AG20443 (cell line): ENCODE measurements at places on chromosomes 4 and X.
A peak's percentile ranks its signal among the peaks of the same experiment; 100 is the strongest.

DNA sequence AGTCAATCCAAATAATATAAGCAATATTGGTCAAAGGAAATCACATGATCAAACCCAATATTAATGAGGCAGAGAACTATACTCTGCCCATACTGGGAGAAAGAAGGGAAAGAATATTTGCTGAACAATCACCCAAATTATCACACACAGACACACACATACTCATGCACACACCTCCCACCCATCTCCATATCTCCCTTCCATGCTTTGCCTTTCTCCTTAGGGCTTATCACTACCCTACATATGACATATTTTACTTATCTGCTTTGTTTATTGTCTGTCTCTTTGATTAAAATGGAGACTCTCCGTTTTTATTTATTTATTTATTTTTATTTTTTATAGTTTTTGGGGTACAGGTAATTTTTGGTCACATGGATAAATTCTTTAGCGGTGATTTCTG lies 112.9 kb upstream of the NHS start:
- DNase-seq = no peak

- DNase-seq = no peak
Observed at GRCh38 chrX:68365341-68365740, 68.0 kb downstream of the OPHN1 start.

- DNase-seq = no peak
Observed at GRCh38 chr4:37054531-37055077, 189.9 kb upstream of the NWD2 start.

DNA sequence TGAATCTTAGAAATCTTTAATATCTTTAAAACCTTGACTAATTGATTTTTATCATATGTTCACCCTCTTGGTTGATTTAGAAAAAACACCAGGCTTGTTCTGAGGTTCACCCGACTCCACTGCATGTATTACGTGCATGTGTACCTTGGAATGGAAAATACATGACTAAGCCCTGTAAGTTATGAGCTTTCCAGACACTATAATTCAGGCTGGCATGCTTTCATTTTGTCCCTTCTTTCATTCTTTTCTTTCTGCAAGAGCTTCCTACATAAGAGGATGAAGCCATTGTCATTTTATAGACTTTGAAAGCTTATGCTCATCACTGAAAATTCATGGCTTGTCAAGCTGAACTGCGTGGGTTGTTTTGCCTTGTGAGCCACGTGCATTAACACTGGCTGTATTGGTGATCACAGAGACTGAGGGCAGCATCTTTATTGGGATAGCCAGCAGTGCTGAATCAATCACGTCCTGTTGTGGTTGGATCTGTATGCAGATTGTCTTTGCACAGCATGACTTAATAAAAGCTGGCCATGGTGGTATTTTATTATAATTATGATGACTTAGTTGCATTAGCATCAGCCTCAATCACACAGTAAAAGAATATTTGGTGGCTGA lies 141.9 kb downstream of the SLIT2 start:
- DNase-seq = no peak

DNA sequence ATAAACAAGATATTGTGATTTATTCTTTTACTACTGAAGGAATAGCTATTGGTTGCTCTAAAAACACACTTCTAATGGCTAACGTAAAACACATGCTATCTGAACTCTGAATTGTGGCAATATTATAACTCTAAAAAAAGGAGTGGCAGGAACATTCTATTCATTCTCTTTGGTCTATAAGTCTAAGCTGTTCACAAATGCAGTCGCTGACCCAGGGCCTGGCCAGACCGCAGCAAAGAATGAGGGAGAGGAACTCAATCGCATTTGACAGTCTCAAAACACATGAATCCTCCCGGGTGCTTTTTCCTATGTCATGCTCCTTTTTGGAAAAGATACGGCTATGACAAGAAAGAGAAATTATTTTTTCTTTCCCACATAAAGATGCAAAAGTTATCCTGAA lies 651.6 kb upstream of the PITX2 start:
- no peak for DNase-seq

- no peak for DNase-seq
Observed at GRCh38 chr4:152920768-152921167, 15.4 kb upstream of the FHDC1 start.

- no peak for DNase-seq
Observed at GRCh38 chr4:6162885-6163284, 37.5 kb downstream of the JAKMIP1 start.

GRCh38 chr4:101291198-101291597 lies 56.1 kb downstream of the PPP3CA start:
- no peak for DNase-seq

DNA sequence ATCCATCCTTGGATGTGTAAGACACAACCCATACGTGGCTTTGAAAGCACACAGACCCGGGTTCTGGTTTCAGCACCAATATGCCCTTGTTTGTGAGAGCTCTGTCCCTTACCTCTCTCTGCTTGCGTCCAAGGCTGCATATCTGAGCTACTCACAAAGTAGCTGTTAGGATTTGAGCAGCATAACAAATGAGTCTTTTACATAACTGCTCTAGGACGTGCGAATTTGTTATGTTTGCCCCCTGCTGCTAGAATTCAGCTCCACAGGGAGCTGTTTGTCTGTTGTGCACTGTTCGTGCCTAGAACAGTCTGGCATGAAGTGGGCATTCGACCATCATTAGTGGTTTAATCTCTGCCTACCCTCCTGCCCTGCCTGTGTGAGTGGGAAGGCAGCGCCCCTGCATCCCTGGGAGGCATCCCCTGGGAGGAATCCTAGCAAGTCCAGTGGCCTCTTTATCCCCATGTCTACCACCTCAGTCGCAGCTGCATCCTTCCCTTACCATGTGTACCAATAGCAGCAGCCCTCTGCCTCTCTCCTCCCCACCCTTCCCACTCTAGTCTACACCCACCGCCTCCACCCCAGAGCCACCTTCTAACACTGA lies 42.1 kb downstream of the SLC2A9 start:
- no peak for DNase-seq

GRCh38 chrX:135572436-135572835 lies 52.0 kb downstream of the INTS6L start:
- no peak for DNase-seq

- no peak for DNase-seq
Observed at GRCh38 chr4:173514641-173515217, 15.3 kb downstream of the HAND2 start.

DNA sequence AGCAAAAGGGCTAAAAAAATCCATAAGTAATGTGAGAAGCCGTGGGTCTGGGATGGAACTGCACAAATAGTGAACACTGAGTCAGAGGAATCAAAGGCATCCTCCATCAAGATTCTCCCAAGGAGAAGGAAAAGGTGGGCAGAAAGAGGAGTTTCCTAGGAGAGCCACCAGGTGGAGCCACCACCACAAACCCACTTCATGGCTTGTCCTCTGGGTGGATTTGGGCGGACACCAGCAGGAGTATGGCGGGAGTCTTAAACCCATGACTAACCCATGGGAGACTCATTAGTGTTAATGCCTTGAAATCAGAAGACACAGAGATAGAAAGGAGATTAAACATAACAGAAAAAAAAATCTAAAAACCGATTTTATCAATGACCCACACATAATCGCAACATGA lies 147.7 kb downstream of the SH3KBP1 start:
- DNase-seq = peak; percentile 75

DNA sequence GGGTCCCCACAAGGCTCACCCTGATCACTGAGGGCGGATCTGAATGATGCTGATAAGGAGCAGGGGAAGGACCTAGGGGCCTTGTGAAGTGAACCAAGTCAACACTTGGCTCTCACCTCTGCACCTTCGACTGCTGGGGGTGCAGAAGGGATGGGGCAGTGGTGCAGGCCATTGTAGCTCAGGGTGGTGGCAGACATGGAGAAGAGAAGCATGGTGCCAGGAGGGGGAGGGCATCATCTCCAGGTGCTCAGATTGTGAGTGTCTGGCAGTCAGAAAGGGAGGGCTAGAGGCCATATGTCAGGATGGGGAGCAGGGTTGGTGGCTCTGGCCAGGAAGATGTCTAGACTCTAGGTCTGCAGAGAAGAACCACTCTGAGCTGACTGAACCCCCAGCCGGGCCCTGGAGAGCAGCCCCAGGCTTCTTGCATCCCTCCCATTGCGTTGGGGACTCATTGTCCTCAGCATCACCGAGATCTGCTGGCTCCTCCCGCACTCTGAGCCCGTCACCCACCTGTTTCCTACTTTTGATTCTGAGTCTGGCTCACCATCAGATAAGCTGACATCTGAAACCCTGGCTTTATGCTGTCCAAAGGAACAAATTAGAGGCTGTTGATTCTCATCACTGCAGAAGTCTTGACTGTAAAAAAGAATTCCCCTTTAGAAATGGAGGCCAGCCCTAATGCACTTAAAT lies 3.8 kb downstream of the APLN start:
- no peak for DNase-seq

DNA sequence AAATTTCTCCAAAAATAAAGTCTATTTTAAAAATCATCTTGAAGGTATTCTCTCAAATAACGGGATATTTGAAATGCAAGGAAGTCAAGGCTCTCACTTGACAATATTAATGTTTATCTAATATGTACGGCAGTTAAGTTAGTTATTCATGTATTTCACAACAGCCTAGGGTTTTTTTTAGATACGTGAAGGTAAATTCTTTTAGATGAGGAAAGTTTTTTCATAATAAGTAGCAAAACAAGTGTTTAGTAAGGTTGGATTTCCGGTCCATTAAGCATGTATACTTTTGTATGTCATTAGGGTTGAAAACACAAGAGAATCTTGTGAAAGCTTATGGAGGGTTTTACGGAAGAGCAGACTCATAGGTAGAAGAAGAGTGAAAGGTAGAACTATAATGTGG lies 273.3 kb downstream of the ANK2 start:
- no peak for DNase-seq

DNA sequence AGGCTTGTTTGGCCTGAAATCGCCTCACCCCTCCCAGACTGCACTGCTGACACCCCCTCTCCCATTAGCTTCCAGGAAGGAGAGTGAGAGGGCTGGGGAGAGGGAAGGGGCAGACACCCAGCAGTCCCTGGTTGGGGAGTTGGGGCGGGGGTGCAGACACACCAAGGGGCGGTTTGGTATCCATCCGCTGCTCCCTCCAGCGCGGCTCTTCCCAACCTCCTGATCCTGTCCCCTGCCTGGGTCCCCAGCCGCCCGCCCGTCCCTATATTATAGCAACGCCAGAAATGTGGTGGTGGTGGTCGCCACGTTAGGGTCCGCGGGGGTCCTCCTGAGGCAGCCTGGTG lies 24.9 kb downstream of the GPRASP3 start:
- no peak for DNase-seq

DNA sequence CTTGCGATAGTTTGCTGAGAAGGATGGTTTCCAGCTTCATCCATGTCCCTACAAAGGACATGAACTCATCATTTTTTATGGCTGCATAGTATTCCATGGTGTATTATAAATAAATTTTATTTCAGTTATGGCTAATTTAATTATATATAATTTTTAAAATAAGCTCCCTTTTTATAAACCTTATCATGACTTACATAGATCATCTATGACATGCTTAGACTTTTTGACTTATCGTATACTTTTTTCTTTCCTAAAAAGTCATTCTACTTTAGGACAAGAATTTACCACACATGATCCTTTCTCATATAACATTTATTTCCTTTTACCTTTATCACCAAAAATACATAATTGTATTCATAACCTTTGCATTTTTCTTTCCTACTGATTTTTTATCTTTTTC lies 376.5 kb downstream of the CCSER1 start:
- no peak for DNase-seq

DNA sequence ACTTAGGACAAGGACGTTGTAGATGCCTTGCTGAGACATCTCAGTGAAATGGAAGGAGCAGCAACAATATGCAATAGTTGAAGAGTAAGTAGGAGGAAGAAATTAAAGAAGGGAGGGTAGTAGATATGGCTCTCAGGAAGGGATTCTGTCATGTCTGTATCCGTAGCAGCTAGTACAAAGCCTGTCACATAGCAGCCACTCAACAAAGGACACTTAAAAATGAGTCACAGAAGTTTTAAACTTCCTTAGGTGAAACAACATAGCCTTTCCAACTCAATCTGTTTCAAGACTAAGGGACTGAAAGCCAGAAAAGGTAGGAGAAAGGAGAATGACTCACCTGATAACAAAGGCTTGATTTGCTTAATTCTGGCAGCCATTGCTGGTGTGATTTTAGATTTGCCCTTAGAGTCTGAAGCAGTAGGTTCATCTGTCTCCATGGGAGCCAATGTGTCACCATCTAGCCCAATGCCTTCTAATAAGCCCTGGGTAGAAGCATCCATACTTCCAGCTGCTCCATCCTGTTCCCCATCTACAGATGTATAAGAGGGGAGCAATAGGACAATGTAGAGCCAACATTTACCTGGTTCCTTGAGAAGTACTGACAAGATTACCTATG lies 86.6 kb downstream of the HUWE1 start:
- no peak for DNase-seq

- peak; percentile 9 for DNase-seq
Observed at GRCh38 chr4:48375651-48376304, 34.4 kb downstream of the SLAIN2 start.

DNA sequence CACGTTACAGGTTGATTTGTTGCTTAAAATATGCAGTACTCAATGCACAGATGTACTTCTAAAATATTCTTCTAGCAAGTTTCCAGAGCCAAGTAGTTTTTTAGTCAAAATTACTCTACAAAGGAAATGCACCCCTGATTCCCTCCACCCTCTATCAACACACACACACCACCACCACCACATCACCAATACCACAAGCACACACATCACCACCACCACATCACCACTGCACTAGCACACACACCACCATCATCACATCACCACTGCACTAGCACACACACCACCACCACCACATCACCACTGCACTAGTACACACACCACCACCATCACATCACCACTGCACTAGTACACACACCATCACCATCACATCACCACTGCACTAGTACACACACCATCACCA lies 105.2 kb upstream of the FRG1 start:
- no peak for DNase-seq

GRCh38 chrX:152884171-152884570 lies 13.7 kb upstream of the ZNF185 start:
- no peak for DNase-seq

GRCh38 chr4:37693450-37694190 lies 7.4 kb upstream of the RELL1 start:
- peak; percentile 62 for DNase-seq

GRCh38 chr4:54542119-54542438 lies 115.7 kb upstream of the KIT start:
- peak; percentile 18 for DNase-seq
